NCI-H1417 treated with DMSO at 0.1 percent for 48 hours (cell line): ENCODE measurements at places on chromosomes 7 and 10.

GRCh38 chr7:21771266-21771665 lies 174.4 kb downstream of the CDCA7L start:
- no peak for DNase-seq

- no peak for DNase-seq
Observed at GRCh38 chr7:108442039-108442568, 14.1 kb downstream of the NRCAM start.

DNA sequence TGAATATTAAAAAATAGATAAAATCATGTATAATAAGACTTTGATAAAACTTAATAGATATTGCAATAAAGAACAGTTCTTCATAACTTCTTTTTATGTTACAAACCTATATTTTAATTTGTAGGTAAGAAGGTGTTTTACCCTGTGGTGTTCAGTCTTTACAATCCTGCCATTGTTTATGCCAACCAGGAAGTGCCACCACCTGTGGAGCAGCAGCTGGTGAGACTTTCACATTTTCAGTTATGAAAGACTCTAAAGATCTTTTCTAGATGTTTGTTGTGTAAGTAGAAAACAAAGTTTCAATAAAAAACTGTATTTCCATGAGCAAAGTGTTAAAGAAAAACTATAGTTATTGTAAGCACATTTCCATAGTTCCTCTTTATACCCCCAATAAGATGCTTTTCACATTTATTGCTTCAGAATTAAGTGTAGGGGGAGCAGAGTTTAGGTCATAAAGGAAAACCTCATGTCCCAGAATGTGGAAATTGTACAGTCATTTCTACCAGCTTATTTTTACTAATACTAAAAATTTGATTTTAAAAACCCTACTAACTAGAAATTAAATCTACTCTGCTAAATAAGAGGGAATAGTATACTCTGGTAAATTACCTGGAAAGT lies 28.7 kb downstream of the CSGALNACT2 start:
- DNase-seq = no peak

DNA sequence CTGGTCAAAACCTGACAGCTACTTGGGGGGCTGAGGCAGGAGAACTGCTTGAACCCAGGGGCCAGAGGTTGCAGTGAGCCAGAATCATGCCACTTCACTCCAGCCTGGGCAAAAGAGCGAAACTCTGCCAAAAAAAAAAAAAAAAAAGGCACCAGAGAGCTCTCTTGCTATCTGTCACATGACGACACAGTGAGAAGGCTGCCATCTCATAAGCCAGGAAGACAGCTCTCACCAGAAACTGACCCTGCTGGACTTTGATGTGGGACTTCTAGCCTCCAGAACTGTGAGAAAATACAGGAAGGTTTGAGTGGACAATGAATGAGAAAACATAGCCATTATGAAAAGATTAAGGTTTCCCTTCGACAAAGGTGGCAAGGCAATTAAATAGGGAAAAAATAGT lies 51.1 kb upstream of the KCNIP2 start:
- no peak for DNase-seq

- DNase-seq = no peak
Observed at GRCh38 chr10:126013489-126014281, 117.3 kb downstream of the FANK1 start.

DNA sequence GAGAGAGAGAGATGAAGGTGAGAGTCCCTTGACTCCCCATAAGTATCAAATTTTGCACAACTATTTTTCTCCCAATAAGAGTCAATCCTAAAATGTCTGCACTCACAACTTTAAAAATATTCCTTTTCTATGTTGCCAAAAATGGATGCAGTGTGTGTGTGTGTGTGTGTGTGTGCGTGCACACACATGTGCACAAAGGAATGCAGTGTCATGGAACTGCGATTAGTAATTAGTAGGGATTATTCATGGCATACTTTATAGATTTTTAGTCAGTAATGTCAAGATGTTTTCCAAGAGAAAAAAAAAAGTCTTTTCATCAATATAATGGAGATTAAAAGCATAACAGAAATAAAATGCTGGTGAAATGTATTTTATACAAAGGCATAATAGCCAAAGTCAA lies 179.1 kb upstream of the LRRTM3 start:
- DNase-seq = no peak

GRCh38 chr7:22554184-22554583 lies 54.2 kb upstream of the STEAP1B start:
- no peak for DNase-seq

GRCh38 chr10:7563368-7563767 lies 103.4 kb downstream of the ITIH5 start:
- DNase-seq = no peak

- DNase-seq = no peak
Observed at GRCh38 chr10:12966067-12966466, 35.4 kb downstream of the CCDC3 start.

GRCh38 chr10:64130152-64130551 lies 609.0 kb downstream of the REEP3 start:
- DNase-seq = no peak

GRCh38 chr10:124686707-124687376 lies 57.3 kb downstream of the FAM53B start:
- no peak for DNase-seq

GRCh38 chr7:112990624-112991023 lies 96.0 kb downstream of the GPR85 start:
- no peak for DNase-seq

- DNase-seq = no peak
Observed at GRCh38 chr7:87878208-87878735, 2.0 kb downstream of the DBF4 start.

GRCh38 chr7:36265680-36266079 lies 112.6 kb downstream of the EEPD1 start:
- no peak for DNase-seq

- DNase-seq = no peak
Observed at GRCh38 chr10:109616359-109616980, 306.8 kb downstream of the XPNPEP1 start.
